Activated CD4-positive, alpha-beta T cell treated with anti-CD3 and anti-CD28 coated beads, Interleukin-2, amount 10 ng/mL, durations not matched to agents 24 days and 14 days (primary cell): ENCODE measurements at places on chromosomes 6 and 20.

- H3K4me3 ChIP-seq: no peak overlapping the region
- no peaks in the 10 kb centered on the region for H3K4me1 ChIP-seq
- H3K27me3 ChIP-seq: no peaks in the 10 kb centered on the region
- no peak overlapping the region for H3K27ac ChIP-seq
- DNase-seq: no peak
- H3K36me3 ChIP-seq: no peaks in the 10 kb centered on the region
Measured at GRCh38 chr6:165218829-165219228, 90.6 kb downstream of the C6orf118 start.

- H3K36me3 ChIP-seq: no peaks in the 10 kb centered on the region
- H3K27ac ChIP-seq: no peak overlapping the region
- H3K4me3 ChIP-seq: no peak overlapping the region
- DNase-seq: no peak
Measured at GRCh38 chr6:18414116-18414515, 27.0 kb downstream of the RNF144B start.

GRCh38 chr20:13277663-13278295, 56.7 kb downstream of the ISM1 start:
- DNase-seq: no peak
- H3K27ac ChIP-seq: no peak overlapping the region
- H3K4me3 ChIP-seq: no peak overlapping the region

DNA sequence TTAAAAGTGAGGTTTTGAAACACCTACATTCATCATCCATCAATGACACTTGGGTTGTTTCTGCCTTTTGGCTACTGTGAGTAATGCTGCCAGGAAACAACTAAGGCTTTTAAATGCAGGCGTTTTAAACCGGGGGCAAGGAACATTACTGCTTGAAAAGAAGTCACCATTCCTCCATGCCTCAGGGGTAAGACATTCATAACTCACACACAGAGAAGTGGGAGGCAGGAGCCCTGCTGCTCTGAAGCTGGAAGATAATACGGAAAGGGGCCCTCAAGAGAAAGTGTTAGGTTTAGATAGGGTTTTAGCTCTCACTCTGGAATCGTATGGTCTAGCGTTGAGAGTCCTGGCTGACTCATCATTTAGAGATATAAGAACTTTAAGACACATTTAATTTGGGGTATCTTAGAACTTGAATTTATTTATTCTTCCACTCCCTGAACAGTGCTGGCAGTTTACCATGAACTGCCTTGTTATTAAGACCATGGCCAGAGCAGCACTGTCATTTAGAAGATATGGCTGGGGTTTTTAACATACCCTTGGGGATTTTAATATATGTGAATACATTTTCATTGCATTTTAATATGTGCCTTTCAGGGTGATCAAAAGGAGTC, 1.8 kb downstream of the TUBB1 start:
- no peak overlapping the region for H3K27ac ChIP-seq
- H3K4me3 ChIP-seq: no peak overlapping the region

DNA sequence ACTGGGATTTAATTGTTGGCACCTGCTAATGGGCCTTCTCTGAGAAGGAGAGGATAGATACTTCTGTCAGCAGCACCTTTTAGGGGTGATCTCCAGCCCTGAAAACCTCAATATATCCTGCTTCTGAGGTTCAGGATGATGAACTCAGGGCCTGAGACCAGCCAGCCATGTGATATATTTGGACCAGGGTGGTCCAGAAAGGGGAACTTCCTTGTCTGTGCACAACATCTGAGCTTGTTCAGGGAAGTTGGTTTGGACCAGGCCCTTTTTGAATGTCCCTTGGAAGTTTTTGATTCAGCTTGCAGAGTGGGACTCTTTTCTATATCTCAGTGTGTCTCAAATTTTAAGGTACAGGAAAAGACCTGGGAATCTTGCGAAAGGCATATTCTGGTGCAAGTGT, 85.8 kb downstream of the GFRA4 start:
- no peak for DNase-seq
- no peaks in the 10 kb centered on the region for H3K27me3 ChIP-seq
- no peak overlapping the region for H3K27ac ChIP-seq
- peaks cover 11% of the 10 kb centered on the region for H3K36me3 ChIP-seq
- H3K4me3 ChIP-seq: no peak overlapping the region
